ENCODE measurements at places on chromosomes 11 and 22. TPM values are rescaled to one million over a fixed set of nuclear protein-coding genes. Genes with fewer than 3 reads are reported as not detected.

DNA sequence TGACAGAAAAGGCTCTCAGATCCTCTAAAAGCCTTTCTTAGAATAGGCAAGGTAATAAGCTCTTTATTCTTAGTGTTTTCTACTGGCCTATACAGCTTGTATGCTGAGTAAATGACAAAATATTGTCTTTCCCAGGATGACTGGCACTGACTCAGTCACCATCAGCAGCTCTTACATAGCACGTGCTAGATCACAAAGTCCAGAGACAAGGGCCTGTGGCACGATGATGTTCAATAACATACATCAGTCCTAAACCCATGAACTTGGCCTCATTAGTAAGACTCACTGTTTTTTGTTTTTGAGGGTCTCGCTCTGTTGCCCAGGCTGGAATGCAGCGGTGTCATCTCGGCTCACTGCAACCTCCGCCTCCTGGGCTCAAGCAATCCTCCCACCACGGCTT, 42.7 kb downstream of the CELF1 start:
- no peaks in the 10 kb centered on the region for H3K27me3 ChIP-seq
- no peaks in the 10 kb centered on the region for H3K36me3 ChIP-seq
- no peak for DNase-seq
- H3K4me1 ChIP-seq = peaks cover 66% of the 10 kb centered on the region
- no peak overlapping the region for H3K27ac ChIP-seq
- no peak overlapping the region for H3K4me3 ChIP-seq

- no peaks in the 10 kb centered on the region for H3K27me3 ChIP-seq
- peak overlapping the region; percentile 7 for H3K27ac ChIP-seq
- peak; percentile 49 for DNase-seq
- no peak overlapping the region for H3K4me3 ChIP-seq
- no peaks in the 10 kb centered on the region for H3K36me3 ChIP-seq
- H3K4me1 ChIP-seq = peaks cover 44% of the 10 kb centered on the region
These were observed 29.3 kb downstream of the CELF1 start for GRCh38 chr11:47523490-47524225.

DNA sequence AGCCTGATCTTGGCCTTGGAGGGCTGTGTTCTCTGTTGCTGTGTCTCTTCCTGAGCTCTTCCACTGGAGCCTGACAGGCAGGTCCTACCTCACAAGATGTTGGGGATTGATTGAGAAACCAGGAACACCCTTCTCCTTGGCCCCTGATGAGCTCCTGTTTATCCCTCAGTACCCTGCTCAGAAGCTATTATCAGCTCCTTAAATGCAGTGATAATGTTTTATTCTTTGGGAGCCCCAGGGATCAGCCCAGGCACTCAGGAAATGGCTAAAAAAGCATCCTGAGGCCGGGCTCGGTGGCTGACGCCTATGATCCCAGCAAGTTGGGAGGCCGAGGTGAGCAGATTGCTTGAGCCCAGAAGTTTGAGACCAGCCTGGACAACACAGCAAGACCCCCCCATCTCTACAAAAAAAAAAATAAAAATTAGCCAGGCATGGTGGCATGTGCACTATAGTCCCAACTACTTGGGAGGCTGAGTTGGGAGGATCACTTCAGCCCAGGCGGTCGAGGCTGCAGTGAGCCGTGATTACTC, 4.9 kb upstream of the PHLDA2 start:
- no peaks in the 10 kb centered on the region for H3K36me3 ChIP-seq
- no peak for DNase-seq
- peaks cover 12% of the 10 kb centered on the region for H3K4me1 ChIP-seq
- no peak overlapping the region for H3K27ac ChIP-seq

DNA sequence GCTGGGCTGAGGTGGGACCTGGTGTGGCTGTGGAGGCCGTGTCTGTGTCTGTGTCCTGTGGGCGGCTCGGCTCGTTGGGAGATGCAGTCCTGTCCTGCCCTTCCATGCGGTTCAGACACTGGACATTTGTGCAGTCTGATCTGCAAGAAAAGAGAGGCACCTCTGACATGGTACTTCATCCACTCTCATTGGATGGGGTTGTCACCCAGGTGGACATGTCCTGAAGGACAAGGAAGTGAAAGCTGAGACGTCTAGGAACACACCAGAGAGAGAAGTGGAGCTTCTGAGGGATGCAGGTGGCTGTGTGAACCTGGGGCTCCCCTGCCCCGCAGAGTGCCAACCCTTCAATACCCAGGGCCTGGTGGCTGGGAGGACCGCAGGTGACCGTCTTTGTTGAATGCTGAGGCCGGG, 18.4 kb downstream of the TBX1 start:
- no peaks in the 10 kb centered on the region for H3K27me3 ChIP-seq
- no peak for DNase-seq
- no peaks in the 10 kb centered on the region for H3K36me3 ChIP-seq
- H3K4me1 ChIP-seq = peaks cover 6% of the 10 kb centered on the region

The OR4C15 gene
- total RNA-seq = not detected

DNA sequence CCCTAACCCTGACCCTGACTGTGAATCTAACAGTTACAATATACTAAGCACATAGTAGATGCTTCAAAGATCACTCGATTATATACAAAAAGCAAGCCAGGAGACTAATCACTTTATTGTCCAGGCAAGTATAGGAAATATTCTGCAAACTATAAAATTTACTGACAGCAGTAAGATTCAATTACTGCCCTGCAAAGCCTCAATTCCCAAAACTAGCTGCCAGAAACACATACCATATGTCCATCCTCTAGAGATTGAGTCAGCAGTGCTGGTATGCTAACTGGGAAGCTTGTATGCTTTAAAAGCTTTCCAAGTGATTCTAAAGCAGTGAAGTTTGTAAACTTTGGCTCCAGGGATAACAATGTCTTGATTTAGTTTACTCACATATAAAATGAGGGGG, 26.1 kb downstream of the CSTF3 start:
- no peaks in the 10 kb centered on the region for H3K36me3 ChIP-seq
- no peaks in the 10 kb centered on the region for H3K4me1 ChIP-seq
- no peak overlapping the region for H3K27ac ChIP-seq
- no peak for DNase-seq
- no peaks in the 10 kb centered on the region for H3K27me3 ChIP-seq

GRCh38 chr11:128687321-128687720, 6.6 kb upstream of the FLI1 start:
- no peak overlapping the region for H3K27ac ChIP-seq
- H3K27me3 ChIP-seq = peaks cover 20% of the 10 kb centered on the region
- peaks cover 23% of the 10 kb centered on the region for H3K4me1 ChIP-seq
- no peak for DNase-seq
- H3K36me3 ChIP-seq = no peaks in the 10 kb centered on the region

The SCGB2A2 gene
- not detected for total RNA-seq

GRCh38 chr11:100890789-100891188, 203.7 kb downstream of the ARHGAP42 start:
- no peaks in the 10 kb centered on the region for H3K36me3 ChIP-seq
- H3K4me1 ChIP-seq = no peaks in the 10 kb centered on the region
- DNase-seq = no peak
- no peaks in the 10 kb centered on the region for H3K27me3 ChIP-seq
- no peak overlapping the region for H3K27ac ChIP-seq

DNA sequence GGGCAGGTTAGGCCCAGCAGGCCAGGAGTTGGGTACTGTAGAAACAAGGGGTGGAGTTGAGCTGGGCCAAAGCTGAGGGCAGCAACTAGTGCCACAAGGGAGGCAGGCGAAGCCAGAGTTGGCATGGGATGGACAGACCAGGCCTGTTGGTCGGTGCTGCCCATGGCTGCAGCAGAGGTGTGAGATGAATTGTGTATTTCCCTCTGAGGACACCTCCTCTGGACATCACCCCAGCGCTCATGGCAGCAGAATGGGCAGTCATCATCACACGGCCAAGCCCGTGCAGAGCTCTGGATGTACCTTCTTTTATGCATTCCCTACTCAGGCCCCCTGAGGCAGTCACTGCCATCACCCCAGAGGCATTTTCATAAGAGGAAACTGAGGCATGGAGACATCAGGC, 20.3 kb downstream of the TAB1 start:
- H3K27me3 ChIP-seq = no peaks in the 10 kb centered on the region
- no peak for DNase-seq
- no peak overlapping the region for H3K27ac ChIP-seq
- H3K36me3 ChIP-seq = peaks cover 56% of the 10 kb centered on the region
- no peak overlapping the region for H3K4me3 ChIP-seq

DNA sequence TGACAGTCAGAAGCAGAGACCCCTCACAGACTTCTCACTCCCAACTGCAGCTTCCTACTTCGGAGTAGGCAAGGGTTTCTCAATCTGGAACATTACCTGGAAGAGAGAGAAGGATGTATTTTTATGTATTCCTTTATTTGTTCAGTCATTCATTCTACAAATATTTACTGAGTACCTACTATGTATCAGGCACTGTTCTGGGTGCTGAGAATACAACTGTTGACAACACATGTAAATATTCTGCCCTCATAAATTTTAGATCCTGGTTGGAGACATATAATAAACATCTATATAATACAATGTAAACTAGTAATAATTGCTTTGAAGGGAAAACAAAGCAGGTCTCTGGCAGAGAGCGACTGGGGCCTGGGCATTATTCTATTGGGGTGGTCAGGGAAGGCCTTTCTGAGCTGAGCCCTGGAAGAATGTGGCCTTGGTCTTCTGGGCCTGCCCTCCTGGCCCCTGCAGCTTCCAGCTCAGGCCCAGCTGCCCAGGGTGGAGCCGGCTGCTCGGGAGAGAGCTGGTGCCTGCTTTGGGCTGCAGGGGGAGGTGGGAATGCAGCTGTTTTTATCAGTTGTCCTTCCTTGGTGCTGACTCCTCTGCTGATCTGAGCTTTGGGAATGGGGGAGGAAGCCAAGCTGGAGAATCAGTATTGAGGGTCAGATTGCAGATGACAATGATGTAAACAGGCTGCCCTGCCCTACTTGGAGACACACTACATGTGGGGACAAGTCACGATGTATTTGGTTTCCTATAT, 46.8 kb downstream of the PKNOX2 start:
- no peaks in the 10 kb centered on the region for H3K4me1 ChIP-seq
- H3K27me3 ChIP-seq = peaks cover 6% of the 10 kb centered on the region
- H3K4me3 ChIP-seq = no peak overlapping the region
- no peak for DNase-seq
- H3K36me3 ChIP-seq = no peaks in the 10 kb centered on the region

- no peak overlapping the region for H3K4me3 ChIP-seq
- no peaks in the 10 kb centered on the region for H3K27me3 ChIP-seq
- H3K4me1 ChIP-seq = no peaks in the 10 kb centered on the region
These were observed 26.8 kb upstream of the RAG1 start for GRCh38 chr11:36540998-36541397.
